ENCODE measurements at places on chromosomes 12 and 14. TPM values are rescaled to one million over a fixed set of nuclear protein-coding genes. Genes with fewer than 3 reads are reported as not detected.

Gene AKAP5
- 0.22 TPM for total RNA-seq

GRCh38 chr14:104732931-104733681, 9.1 kb downstream of the ADSS1 start:
- no peak for DNase-seq

DNA sequence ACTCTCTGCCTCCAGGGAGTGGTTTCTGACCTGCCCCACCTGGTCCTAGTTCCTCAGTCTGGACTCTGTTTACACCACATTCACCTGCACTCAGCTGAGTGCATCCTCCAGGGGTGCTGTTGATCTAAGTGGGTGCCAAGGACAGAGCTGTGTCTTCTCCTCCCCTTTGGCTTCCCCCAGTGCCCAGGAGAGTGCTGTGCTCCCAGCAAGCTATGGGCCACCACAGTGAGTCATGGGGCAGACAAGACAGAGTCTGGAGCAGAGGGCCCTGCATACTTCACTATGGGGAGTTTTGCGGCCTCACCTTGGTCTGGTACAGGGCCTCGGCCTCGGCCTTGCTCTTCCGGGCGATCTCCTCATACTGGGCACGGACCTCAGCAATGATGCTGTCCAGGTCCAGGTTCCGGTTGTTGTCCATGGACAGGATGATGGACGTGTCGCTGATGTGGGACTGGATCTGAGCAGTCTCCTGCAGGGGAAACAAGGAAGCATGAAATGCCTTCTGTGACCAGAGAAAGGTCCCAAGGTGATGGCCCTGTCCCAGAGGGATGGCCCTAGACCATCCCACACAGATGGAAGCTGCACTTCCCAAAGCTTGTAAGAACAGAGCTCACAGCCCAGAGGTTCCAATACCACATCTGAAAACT, 4.9 kb downstream of the KRT73 start:
- DNase-seq = no peak

DNA sequence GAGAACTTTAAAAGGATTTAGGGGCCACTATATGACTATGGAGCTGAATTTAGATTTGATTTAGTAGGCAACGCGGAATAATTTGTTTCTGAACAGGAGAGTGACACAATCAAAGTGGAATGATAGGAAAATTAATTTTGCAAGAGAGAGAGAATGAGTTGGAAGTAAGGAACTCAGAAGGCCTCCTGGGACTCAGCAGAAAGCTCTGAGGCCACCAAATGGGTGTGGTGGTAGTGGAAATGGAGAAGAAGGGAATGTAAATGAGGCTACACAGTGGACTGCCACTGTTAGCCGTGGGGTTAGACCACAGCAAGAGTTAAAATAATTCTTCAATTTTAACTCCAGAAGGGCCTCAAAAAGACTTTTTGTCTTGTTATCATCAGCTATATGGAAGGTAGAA, 102.7 kb downstream of the LRRK2 start:
- no peak for DNase-seq

Gene JAG2
- 51.6 TPM for total RNA-seq

DNA sequence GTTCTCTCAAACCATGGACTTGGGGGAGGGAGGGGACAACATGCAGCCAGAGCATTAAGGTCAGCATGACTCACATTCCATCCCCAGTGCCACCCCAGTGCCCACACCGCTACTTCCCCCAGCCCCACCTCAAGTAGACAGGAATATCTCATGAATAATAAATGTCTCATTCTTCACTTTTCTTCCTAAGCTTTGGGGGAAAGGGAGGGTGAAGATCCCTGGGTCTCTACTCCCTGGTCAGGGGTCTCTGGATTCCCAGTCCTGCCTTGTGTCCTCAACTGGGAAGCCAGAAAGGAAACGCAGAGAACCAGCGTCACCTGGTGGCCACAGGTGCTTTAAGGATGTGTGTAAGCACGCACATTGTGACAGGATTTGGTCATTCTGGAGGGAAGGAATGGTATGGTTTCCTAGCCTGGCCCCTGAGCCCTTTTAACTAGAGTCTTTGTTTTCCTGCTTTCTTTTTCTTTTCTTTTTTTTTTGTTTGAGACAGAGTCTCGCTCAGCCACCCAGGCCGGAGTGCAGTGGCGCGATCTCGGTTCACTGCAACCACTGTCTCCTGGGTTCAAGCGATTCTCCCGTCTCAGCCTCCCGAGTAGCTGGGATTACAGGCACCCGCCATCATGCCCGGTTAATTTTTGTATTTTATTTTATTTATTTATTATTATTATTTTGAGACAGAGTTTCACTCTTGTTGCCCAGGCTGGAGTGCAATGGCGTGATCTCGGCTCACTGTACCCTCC, 3.4 kb downstream of the GPR84 start:
- DNase-seq = peak; percentile 86

Measured in lung microvascular endothelial cell (primary cell).